ENCODE measurements at places on chromosomes 5 and 9.

GRCh38 chr5:96687080-96687479 is 24.9 kb downstream of the CAST start:
- no peak for DNase-seq

GRCh38 chr5:159826351-159827214 is 89.7 kb upstream of the ADRA1B start:
- peak; percentile 93 for DNase-seq

DNA sequence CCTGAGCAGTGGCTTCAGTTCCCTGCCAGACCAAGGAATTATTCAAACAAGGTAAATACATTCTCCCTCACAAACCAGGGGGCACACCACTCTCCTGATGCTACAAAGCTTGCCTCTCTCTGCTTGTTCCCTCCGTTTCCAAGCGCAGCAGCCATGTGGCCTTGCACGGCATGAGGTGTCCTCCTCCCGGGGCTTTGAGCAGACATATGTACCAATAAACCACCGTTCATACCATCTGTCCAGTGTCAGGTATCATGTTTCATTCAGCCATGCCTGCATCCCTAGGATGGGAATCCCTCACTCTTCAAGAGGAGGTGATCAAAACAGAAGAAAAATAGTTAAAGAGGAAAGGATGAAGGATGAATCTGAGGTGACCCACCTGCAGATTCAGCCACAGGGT is 282.7 kb downstream of the ENC1 start:
- no peak for DNase-seq

GRCh38 chr9:117546894-117547678 is 132.2 kb upstream of the ASTN2 start:
- DNase-seq: peak; percentile 0

GRCh38 chr9:74573640-74574191 is 76.6 kb downstream of the RORB start:
- DNase-seq: no peak

- no peak for DNase-seq
These were observed 9.2 kb upstream of the TERT start for GRCh38 chr5:1304033-1304432.

- DNase-seq: no peak
These were observed 289.2 kb upstream of the PTGER4 start for GRCh38 chr5:40390281-40391149.

- no peak for DNase-seq
These were observed 63.2 kb downstream of the PRKACG start for GRCh38 chr9:68950689-68951088.

DNA sequence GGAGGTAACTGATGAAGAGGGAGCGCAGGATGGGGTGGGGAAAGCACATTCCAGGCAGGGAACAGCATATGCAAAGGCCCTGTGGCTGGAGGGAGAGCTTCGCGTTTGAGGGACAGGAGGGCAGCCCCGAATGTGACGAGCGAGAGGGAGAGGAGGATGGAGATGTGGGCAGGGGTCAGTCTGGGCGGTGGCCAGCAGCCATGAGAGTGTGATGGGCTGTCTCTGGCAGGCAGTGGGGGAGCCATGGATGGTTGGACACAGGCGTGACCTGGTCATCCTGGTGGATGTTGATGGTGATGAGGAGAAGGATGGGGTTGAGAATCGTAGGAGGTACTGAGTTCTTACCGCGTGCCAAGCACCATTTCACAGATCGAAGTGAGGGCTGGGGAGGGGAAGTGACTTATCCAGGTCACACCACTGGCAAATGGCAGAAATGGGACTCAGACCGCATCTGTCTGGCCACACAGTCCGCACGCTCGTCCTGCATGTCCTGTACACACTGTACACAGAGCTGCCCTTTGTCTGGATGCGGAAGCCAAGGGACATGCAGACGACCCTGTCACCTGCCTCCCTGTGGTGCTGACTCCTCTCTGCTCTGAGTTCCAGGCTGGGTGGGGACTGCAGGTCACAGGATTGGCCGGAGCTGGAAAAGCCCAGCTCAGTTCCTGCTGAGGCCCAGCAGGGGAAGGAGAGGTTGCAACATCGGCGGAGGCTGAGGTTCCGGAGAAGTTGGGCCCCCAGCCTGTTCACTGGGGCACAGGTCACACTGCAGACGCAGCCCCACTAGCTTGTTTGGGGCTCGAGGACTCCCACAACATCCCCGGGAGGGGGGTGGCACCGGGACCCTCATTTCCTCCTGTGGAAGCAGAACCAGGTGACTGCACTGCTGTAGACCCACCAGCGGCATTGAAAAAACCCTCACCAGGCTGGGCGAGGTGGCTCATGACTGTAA is 165.6 kb upstream of the IER5L start:
- DNase-seq: no peak

- DNase-seq: no peak
These were observed 35.6 kb downstream of the C9 start for GRCh38 chr5:39328731-39329130.

GRCh38 chr9:122789256-122790046 is 718 bp downstream of the OR5C1 start:
- DNase-seq: no peak

Measured in epithelial cell of esophagus (primary cell).